PC-9 (cell line): ENCODE measurements at places on chromosomes 2 and 18. TPM values are rescaled to one million over a fixed set of nuclear protein-coding genes. Genes with fewer than 3 reads are reported as not detected.

DNA sequence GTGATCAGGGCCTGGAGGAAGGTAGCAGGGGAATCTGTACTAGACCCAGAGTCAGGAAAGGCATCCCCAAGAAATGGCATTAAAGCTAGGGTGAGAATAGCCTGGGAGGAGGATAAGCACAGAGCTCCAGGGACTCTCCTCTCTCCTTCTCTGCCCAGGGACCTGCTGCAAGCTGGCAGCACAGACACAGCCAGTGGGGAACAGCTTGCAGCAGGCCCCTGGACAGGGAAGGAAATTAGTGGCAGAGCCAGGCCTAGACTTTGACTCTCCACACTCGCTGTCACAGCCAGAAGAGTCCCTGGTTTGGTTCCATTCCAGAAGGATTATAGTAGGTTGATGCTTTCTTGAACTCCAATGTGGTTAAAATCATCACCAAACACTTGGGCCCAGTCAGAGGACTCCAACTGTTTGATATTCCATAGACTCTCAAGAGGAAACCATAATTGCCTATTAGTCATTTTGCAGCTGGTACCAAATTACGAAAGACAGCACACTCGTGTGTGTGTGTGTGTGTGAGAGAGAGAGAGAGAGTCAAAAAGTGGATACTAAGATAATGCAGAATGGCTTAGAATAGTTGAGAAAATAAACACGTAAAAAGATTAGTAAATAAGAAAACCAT, 95.5 kb upstream of the ATP8B1 start:
- no peak for DNase-seq

- no peak for DNase-seq
Measured at GRCh38 chr2:105573490-105573889, 171.2 kb upstream of the NCK2 start.

DNA sequence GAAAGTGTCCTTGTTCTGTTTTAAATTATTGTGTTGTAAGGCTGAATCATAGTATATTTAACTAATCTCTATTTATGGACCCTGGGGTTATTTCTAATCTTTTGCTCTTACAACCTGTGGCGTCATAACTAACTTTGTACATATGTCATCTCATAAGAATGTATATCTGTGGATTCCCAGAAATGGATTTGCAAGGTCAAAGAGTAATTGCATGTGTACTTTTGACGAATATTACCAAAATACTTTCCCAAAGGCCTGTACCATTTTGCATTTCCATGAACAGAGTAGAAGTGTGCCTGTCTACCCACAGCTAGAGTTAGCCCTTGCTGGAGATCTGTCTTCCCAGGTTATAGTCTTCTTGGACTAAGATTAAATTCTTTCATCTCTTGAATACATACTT, 42.8 kb downstream of the SEMA4F start:
- peak; percentile 48 for DNase-seq

DNA sequence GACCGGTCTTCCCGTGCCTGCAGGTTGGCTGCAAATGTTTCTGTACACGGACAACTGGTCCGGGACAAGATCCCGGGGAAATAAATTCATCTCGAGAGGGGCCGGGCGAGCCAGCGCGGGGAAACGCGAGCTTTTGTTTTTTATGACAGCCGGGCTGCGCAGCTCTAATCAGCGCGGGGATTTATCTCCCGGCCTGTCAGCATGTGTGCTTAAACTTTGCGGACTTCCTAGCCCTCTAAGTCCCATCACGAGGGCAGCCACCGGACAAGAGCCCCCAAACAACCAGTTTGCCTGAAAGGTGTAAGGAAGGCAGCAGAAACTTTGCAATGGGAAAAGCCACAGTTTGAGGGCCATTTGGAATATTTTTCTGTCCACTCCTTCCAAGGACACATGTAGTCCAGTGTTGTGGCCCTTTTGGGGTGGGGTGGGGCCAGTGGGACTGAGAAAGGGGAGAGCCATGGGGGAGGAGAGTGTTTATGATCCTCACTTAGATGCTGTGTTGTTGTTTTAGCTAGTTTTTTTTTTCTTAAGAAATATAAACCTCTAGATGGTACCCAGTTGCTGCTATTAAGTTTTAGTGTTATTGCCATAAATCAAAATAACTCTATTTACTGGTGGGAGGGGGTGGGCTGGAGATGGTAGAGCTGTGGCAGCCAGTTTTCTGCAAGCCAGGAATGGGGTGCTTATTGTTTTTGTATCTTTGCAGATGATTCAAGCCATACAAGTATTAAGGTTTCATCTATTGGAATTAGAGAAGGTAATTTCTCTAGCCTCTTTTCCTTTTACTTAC, 6.0 kb downstream of the MEIS1 start:
- DNase-seq: no peak

AMER3 gene
- not detected in 2 replicates for total RNA-seq

SKA1 gene
- 14.7 and 18.3 TPM in 2 replicates for total RNA-seq
